Ovary (tissue), 10 donors: ENCODE measurements at places on chromosomes 12 and 14. TPM values are rescaled to one million over a fixed set of nuclear protein-coding genes. Genes with fewer than 3 reads are reported as not detected.

The MAP1LC3B2 gene
- 9.9 TPM for total RNA-seq

DNA sequence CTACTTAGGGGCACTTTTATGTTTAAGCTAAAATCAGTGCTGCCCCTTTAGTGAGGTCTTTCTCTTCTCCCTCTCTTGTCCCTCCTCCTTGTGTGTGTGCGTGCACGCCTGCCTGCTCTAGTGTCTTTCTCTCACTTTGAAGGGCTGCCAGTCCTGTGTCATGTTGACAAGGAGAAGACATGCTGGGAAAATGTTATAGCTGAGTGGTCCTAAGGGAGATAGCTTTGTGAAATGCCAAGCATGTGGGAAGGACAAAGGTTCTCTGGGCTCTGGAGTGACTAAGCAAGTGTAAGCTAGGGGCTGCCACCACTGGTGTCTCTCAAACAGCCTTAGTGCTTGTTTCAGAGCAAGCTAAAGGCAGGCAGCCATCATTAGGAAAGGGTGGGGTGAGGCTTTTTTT, 108.4 kb downstream of the EMP1 start:
- no peak overlapping the region for H3K4me3 ChIP-seq
- no peaks in the 10 kb centered on the region for H3K27me3 ChIP-seq
- no peaks in the 10 kb centered on the region for H3K4me1 ChIP-seq
- no peaks in the 10 kb centered on the region for H3K36me3 ChIP-seq
- no peak overlapping the region for H3K27ac ChIP-seq

DNA sequence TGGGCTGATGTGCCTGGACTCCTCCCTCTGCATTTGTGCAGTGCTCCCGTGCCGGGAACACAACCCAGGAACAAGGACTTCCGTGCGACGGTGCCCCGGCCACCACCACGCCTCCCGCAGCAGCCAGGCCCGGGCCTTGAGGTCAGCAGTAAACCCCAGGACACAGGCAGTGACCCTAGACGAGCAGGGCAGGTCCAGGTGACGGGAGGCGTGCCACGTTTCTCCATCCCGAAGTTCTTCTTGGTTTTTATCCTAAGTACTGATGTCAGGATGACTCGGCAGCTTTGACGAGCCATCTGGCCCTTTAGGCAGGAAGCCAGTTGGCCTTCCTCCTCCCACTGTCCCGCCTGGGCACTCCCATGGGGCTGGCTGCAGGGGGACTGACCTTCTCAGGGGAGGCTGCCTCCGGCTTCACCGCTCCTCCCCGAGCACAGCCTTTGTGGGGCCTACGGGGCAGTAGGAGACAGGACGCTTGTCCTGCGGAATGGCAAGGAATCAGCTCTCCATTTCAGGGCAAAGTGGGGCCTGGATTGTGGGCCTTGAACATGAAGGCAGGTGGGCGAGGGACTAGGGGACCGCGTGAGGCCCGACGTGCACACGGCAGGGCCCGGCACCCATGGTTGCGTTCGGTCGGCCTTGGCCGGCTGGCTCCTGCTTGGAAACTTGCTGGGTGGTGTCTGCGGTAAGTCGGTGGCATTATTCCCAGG, 94.1 kb downstream of the FBXL14 start:
- H3K27ac ChIP-seq, result no peak overlapping the region
- H3K4me1 ChIP-seq, result peaks cover 5% of the 10 kb centered on the region
- no peaks in the 10 kb centered on the region for H3K36me3 ChIP-seq
- DNase-seq, result no peak
- no peaks in the 10 kb centered on the region for H3K27me3 ChIP-seq

DNA sequence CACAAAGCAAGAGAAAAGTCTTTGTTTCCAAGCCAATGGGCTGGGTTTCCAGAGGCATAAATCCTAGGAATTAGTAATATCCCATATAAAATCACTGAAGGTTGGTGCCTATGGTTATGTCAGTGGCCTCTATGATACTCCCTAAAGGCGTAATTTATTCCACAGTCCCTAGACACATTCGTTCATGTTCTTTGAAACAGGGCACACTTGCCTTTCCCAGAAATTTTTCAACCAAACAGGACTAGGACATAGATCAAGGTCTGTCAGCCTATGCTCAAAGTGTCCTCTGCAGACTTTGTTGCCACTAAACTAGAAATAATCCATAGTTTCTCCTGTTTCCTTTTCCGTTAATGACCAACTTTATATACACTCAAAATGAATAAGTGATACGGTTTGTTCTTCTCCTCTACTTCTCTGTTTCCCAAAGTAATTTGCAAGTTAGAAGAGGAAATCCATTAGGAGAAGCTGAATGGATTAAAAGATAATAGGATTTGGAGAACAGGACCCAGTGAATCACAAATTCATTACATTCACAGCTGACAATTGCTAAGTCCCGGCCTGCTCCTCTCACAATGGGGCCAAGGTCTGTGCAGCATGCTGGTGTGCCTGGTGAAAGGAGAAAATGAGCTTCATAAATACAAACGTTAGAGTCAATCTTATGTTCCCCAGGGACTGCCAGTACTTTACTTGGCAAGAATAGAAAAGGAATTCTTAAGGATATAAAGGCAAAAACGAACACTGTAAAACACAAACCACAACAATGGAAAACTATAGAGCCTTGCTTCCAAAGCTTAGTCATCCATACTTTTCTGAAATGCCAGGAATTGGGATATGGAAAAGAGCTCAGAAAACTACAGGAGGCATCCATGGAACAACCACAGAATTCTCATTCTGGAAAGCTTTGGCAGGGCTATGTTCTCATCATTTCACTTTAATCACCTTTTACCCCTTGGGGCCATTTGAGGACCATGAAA, 966.2 kb downstream of the NRXN3 start:
- no peak overlapping the region for H3K4me3 ChIP-seq
- H3K27ac ChIP-seq, result no peak overlapping the region
- no peaks in the 10 kb centered on the region for H3K4me1 ChIP-seq

DNA sequence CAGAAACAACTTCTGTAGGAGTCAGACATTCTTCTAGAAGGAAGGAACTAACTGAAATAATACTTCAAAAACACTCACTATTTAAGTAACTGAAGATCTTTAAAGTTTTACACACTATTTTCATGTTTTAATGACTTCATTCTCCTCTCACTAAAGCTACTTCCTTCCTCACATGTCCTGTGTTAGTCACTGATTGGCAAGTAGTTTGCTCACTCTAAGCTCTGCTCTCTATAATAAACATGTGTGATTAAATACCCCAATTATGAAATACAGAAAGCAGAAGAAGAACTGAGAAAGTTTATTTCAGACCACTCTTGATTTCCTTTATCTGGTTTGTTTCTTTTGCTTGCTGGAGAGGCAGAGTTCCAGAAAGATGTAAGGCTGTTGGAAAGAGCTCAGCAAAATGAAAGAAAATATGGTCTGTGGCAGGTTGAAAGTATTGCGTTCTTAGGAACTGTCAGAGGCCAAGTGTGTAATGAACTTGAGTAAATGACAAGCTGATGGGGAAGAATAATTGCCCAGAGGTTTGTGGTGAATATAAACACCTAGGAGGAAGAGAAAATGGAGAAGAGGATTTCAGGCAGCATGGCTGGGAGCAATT, 522.0 kb upstream of the SEL1L start:
- DNase-seq, result no peak
- no peaks in the 10 kb centered on the region for H3K36me3 ChIP-seq
- H3K4me3 ChIP-seq, result no peak overlapping the region
- H3K4me1 ChIP-seq, result no peaks in the 10 kb centered on the region
- H3K27me3 ChIP-seq, result no peaks in the 10 kb centered on the region

The ANKRD9 gene
- 15.0 TPM for total RNA-seq

- no peak for DNase-seq
- no peaks in the 10 kb centered on the region for H3K36me3 ChIP-seq
- no peak overlapping the region for H3K4me3 ChIP-seq
- no peaks in the 10 kb centered on the region for H3K27me3 ChIP-seq
Observed at GRCh38 chr14:24690492-24690891, 56.5 kb upstream of the GZMB start.

The CISTR gene
- not detected for total RNA-seq

DNA sequence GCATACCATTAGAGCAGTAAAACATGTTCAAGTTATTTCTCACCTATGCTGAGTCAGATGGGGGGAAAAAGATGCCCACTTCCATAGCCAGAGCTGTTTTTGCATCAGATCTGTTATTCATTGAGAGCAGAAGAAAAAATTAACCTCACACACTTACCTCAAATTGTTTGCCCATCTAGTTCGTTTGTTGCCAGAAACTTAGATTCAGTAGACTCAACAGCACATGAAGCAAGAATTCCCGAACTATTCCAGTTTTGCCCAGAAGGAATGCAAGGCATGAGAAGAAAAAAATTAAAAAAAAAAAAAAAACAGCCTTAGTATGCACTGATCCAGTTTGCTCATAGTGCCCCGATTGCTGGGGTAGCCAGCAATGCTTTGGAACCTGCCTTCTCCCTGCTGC, 12.4 kb upstream of the DPF3 start:
- H3K27ac ChIP-seq, result no peak overlapping the region
- H3K4me1 ChIP-seq, result peaks cover 11% of the 10 kb centered on the region
- H3K4me3 ChIP-seq, result no peak overlapping the region
- H3K36me3 ChIP-seq, result no peaks in the 10 kb centered on the region
- no peak for DNase-seq
- H3K27me3 ChIP-seq, result no peaks in the 10 kb centered on the region

GRCh38 chr12:50129290-50129689, 17.3 kb downstream of the COX14 start:
- no peaks in the 10 kb centered on the region for H3K27me3 ChIP-seq
- no peaks in the 10 kb centered on the region for H3K36me3 ChIP-seq
- H3K27ac ChIP-seq, result no peak overlapping the region
- no peak overlapping the region for H3K4me3 ChIP-seq
- H3K4me1 ChIP-seq, result no peaks in the 10 kb centered on the region
- DNase-seq, result no peak
